ENCODE measurements at places on chromosomes 4 and X.

- no peak for DNase-seq
Observed at GRCh38 chr4:117664706-117665444, 369.4 kb upstream of the NDST3 start.

DNA sequence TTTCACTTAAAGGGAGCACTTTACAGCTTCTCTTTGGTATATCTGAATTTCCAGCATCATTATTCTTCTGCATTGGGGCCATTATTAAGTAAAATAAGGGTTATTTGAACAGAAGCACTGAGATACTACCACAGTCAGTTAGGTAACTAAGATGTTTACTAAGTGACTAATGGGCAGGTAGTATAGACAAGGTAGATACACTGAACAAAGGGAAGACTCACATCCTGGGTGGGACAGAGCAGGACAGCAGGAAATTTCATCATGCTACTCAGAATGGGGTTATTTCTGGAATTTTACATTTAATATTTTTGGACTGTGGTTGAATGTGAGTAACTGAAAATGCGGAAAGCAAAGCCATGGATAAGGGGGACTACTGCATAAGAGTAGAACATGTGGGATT lies 316.0 kb downstream of the CCSER1 start:
- no peak for DNase-seq

DNA sequence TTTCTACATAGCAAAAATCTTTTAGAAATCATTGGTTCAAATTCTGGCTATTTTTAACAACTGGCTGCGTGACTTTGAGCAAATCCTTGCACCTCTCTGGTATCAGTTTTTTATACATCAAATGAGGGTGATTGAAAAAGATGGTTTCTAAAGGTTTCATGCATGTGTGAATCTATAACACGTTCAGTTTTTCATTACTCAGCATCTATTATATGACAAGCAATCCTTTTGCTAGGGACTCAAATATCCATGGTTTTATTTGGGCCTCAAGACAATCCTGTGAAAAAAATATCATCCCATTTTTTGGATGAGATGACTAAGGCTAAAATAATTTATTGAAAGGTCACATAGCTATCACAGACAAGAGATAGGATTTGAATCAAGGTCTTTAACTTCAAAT lies 884 bp downstream of the HEPH start:
- no peak for DNase-seq

DNA sequence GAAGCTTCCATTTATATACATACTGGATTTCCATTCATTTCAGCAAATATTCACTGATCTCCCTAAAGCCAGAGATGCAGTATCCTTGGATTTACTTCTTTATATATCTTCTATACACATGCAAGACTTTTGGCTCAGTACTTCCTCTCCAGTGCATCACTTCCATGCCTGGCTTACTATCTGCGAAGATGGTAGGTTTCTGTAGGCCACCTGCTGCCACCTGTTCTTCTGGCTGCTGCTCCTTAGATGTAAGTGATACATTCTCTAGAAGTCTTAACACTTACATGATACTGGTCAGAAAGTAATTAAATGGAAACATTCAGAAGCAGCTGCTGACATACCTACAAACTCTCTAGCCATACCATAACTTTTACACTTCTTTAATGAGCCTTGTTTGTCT lies 48.9 kb downstream of the TBC1D9 start:
- no peak for DNase-seq

GRCh38 chr4:2359591-2360395 lies 58.7 kb downstream of the ZFYVE28 start:
- DNase-seq = no peak

DNA sequence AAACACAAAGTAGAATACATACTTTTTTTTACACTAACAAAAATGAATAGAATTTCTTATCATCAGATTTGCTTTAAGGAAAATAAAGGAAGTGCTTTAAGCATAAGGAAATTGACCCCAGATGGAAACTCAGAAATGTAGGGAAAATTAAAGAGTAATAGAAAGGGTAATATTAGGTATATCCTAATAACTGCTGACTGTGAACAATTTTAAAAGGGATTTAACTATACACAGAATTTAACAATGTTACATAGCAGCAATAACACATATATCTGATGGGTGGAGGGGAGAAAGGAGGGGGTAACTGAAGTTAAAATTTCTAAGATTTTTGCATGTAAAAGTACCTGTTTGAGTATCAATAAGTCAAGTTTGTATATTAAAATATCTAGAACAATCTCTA lies 8.6 kb downstream of the CDKL2 start:
- DNase-seq = no peak

DNA sequence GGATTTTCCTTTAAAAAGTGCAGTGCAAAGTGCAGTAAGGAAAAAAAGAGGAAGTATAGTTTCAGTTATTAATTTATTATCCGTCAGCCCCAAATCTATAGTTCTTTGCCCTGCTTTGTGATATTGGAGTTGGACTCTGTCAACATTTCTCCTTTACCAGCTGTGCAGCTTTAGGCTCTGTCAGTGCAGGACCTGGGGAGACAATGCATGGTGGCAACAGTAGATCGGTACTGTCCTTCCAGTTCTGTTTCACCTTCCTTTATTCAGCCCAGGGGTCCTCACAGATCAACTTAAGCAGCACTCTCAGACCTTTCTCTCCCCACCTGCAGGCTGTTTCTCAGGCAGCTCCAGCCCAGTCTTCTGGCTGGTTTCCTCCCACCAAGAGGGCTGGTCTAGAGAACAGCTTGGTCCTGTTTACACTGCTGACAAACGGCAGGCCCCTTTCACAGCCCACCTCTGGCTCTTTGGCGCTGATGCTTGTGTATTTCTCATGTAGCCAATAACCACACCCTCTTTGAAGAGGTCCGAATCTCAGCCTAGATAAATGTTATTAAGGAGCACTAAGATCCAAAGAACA lies 71.6 kb downstream of the MCUB start:
- DNase-seq = no peak

GRCh38 chrX:139196890-139197289 lies 333.6 kb upstream of the F9 start:
- no peak for DNase-seq

DNA sequence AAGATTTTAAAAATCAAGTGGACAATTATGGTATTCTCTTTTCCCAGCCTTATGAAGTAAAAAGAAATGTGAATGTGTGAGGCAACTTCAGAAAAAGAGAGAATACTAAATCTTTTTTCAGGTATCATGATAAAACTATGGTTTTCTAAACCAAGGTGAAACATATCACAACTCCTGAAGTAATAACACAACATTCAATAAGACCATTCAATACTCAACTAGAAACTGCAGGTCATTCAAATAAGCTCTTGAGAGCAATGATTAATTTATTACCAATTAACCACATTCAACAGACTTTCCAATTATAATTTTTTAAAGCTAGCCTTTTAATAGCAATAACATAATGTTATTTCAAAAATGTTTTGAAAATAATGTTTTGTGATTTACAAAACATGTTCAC lies 35.8 kb downstream of the SLC10A7 start:
- DNase-seq = no peak

- no peak for DNase-seq
Observed at GRCh38 chr4:69610484-69610883, 29.0 kb downstream of the UGT2A2 start.

DNA sequence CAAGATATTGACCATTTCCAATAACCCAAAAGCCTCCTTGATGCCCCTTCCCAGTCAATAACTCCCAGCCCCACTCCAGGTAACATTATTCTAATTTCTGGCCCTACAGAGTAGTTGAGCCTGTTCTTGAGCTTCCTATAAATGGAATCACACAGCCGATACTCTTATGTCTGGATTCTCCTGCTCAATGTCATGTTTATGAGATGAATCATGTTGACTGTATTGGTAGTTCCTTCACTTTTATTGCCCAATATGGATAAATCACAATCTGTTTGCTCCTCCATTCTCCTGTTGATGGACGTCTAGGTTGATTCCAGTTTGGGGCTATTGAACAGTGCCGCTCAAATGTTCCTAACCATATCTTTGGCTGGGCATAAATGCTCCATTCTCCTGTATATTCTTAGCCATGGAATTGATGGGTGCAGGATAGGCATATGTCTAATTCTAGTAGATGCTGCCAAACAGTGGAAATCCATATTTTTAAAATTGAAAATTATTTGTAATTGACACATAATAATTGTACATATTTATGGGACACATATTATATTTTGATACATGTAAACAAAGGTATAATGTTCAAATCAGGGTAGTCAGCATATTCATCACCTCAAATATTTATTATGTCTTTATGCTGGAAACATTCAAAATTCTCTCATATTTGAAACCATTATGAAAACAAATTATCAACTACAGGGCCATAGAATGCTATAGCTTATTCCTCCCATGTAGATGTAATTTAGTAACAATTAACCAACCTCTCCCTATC lies 40.5 kb upstream of the SLC2A9 start:
- DNase-seq = no peak

- no peak for DNase-seq
Observed at GRCh38 chr4:120508036-120508435, 414.5 kb downstream of the PRDM5 start.

GRCh38 chr4:8349664-8350236 lies 80.2 kb downstream of the HTRA3 start:
- DNase-seq = no peak

DNA sequence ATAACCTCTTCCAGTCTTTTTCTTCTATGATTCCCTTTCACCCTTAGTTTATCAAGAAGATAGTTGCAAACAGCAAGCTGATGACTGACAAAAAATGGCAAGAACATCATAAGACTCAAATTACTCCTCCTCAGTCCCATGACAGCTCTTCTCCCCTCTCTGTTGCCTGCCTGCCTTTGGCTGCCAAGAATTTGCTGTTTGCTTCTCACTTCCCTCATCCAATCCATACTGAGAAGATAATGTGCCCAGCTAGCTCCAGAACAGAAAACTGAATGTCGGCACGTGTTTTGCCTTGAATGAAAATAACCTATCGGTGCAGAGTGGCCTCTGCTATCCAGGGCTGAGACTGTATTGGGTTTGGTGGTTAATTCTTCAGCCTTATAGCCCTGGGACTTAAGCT lies 192.1 kb downstream of the PPARGC1A start:
- no peak for DNase-seq

- no peak for DNase-seq
Observed at GRCh38 chr4:174055344-174055743, 228.1 kb downstream of the FBXO8 start.

- DNase-seq = no peak
Observed at GRCh38 chr4:188275686-188276085, 136.4 kb downstream of the TRIML1 start.

- DNase-seq = no peak
Observed at GRCh38 chrX:47068214-47068613, 10.0 kb upstream of the RGN start.

GRCh38 chrX:51461053-51462044 lies 35.0 kb downstream of the NUDT11 start:
- DNase-seq = no peak

DNA sequence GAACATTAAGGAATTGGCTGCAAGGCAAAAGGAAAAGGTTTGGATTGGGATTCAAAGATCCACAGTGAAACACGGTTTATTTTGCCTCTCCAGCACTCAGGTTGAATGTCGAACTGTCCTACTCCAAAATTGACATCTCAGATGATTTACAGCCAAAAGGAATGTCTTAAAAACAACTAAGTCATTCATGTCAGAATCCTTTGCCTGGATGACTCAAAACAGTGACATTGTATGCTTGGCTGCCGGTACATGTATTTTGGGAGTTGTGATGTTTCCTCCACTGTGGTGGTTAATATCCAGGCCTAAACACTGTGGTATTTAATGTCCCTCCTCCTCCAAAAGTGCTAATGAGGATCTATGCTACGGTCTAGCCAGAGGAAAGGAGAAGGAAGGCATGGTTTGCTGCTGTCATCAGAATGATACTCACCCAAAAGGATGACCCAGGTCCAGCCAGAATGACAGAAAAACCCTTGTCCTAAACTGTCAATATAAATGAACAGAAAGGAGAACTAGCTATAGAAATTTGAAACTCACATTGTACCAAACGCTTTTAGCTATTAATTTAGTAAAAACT lies 20.9 kb downstream of the PGM2 start:
- no peak for DNase-seq

- DNase-seq = no peak
Observed at GRCh38 chrX:8139716-8140115, 31.4 kb downstream of the VCX2 start.

- DNase-seq = no peak
Observed at GRCh38 chr4:185119927-185120630, 23.0 kb upstream of the SLC25A4 start.
